Natural killer cell (primary cell): ENCODE measurements at places on chromosomes 6 and 20.

- no peak for DNase-seq
These were observed 63.9 kb upstream of the RCAN2 start for GRCh38 chr6:46555129-46555528.

DNA sequence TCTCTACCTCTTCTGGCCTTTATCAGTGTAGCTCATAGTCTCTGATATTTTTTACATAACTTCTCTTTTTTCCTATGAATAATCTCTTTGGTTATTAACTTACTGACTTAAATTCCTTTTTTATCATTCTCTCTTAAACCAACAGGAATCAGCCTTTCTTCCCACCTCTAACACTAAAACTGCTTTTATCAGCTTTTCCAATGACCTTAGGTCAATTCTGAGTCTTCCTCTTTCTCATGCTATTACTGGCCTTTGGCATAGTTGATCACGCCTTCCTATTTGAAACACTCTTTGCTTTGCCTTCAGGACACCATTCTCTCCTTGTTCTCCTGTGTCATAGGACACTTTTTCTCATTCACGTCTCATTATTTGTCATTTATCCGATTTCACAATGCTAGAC, 8.1 kb upstream of the HINT3 start:
- DNase-seq, result no peak

DNA sequence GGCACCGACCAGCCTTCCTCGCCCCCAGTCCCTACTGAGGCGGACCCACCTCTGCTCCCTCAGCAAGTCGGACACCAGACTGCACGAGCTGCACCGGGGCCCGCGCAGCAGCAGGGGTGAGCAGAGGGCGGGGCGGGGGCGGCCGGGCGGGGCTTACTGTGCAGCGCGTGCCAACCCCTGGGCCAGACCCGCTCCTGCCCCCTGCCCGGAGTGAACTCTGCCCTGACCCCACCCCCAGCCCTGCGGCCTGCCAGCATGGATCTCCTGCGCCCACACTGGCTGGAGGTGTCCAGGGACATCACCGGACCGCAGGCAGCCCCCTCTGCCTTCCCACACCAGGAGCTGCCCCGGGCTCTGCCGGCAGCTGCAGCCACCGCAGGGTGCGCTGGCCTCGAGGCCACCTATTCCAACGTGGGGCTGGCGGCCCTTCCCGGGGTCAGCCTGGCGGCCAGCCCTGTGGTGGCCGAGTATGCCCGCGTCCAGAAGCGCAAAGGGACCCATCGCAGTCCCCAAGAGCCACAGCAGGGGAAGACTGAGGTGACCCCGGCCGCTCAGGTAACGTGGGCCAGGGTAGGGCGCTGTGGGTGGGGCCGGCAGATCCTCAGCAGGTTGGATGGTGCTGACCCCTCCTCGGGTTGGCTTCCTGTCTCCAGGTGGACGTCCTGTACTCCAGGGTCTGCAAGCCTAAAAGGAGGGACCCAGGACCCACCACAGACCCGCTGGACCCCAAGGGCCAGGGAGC, 1.5 kb upstream of the SLC2A4RG start:
- no peak for DNase-seq

- DNase-seq, result no peak
These were observed 6.5 kb upstream of the RBBP8NL start for GRCh38 chr20:62433658-62434497.

DNA sequence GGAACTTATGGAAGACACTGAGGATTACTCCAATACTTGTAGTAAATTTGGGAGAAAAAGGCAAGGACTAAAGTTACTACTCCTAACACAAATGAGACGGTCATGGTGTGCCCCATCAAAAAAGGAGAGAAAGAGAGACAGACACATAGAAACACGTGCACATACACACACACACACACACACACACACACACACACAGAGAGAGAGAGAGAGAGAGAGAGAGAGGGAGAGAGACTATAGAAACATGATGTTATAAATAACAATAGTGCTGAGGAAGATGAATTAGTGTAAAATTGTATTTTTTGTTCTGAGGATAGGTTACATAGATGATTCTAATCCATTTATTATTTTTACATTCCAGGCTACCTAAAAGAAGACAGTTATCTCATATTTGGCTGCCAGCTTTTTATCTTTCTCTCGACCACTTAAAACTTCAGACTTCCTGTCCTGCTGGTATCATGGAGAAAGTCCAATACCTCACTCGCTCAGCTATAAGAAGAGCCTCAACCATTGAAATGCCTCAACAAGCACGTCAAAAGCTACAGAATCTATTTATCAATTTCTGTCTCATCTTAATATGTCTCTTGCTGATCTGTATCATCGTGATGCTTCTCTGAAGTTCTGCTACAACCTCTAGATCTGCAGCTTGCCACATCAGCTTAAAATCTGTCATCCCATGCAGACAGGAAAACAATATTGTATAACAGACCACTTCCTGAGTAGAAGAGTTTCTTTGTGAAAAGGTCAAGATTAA, 10.5 kb downstream of the PLN start:
- no peak for DNase-seq

DNA sequence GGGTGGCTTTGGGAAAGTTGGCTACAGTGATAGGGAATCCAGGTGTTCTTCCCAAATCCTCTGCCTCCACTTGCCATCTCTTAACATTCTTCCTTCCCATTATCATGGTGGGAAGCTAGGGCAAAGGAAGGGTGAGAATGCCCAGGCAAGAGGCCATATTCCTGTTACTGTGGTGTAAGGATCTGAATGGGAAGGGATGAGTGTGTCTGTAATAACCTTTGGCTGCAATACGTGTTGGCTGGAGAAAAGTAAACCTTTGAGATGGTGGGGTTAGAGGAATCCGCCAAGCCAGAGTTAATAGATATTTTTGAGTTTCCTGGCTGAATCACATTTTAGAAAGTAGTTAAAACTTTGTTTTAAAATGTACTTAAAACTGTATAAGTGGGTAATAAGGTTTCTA, 45.9 kb downstream of the RNF144B start:
- no peak for DNase-seq

GRCh38 chr6:165676435-165677068, 13.5 kb upstream of the PDE10A start:
- no peak for DNase-seq

DNA sequence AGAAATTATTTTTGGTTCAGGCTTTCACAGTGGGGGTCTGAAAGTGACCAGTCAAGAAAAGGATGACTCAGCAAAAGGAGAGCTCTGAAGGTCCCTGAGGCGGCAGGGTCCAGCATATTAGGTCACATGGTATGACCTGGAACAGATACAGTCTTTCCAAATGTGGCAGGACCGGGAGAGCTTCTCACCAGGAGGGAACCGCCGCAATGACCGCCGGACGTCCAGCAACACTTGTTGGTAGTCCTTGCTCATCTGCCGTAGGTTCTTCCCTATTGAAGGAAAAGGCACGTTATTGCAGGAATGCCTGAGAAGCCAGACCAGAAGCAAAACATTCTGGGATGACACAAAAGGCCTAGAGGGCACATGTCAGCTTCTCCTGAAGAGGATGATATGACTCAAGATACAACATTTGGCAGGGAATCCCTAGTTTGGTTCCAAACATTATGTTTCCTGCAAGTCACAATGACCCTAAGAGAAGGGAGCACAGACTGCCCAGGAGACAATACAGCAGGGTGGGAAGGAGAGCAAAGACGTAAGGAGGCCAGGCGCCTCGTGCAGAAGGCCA, 17.4 kb downstream of the TBC1D20 start:
- no peak for DNase-seq

DNA sequence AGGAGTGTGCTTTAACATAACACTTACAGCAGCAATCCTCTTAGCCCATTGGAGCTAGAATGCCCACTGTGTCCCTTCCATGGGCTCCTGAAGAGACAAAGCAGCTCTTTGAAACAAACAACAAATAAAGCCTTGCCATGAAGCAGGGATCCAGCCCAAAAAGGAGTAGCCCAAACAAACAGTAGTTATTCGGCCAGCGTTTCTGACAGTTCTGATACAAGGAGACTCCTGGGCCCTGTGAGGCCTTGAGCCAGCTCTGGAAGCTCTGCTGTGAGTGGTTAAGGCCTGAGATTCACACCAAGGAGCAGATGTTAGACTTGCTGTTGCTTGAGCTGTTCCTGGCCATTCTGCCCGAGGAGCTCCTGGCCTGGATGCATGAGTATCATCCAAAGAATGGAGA, 16.9 kb upstream of the ZSCAN16 start:
- no peak for DNase-seq

DNA sequence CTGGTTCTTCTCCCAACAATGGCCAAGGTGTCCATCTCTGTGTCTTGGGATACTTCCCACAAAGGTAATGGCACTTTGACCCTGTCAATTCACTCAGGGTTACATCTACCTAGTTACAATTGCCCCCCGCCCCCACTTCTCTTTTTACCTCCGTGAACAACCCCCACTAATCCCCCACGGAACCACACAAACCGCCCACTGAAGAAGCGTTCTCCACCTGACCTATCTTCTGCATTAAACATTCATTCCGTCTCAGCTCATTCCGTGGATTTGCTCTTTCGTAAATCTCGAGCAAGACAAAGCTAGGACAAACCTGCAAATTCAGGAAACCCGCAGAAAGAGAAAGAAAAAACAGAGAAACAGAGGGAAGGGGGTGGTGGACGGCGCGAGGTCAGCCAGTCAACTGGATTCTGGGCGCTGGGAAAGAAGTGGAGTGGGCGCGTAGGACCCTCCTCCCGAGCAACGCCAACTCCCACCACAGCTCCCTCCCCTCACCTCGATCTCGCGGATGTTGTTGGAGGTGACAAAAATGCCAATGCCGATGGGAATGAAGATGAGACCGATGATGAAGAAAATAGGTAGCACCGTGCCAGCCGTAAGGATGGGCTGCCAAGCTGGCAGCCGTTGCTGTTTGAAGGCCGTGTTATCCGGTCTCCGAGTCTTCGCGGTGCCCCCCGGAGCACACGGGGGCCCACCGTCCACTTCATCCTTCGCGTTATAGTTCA, 523 bp downstream of the TMEM30A start:
- DNase-seq, result peak; percentile 47

DNA sequence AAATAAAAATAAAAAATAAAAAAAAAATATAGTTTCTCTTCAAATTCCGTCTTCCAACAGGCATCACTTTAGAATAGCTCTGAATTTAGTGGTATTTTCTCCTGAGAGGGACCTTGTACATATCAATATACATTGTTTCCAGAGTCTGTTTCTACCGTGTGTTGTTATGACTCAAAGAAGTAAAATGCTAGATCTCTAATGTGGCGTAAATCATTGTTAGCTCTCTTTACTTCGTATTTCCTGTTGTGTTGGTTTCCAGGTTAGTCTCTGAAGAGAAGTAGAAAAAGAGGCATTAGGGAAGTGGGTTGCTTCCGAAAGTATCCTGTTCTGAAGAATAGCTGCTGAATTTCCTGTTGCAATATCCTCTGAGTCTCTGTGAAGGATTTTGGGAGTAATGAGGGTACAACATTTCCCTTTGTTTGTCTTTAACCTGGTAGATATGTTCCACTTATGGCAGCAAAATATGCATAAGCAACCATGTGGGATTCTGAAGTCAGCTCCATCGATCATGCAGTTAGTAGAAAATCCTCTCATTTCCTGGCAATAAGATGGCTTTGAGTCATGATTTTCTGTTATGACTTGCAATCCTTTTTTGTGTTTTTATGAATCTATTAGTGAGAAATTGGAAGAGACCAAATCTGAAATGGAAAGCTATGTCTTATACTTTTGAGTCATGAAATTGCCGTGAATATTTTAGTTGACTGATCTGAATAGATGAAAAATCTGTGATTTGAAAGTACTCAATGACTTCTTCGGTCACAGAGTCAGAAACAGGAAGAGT, 42.0 kb upstream of the MCHR2 start:
- DNase-seq, result no peak
